ENCODE measurements at places on chromosomes 5 and 9.

GRCh38 chr9:101443364-101443771 is 7.8 kb upstream of the ALDOB start:
- DNase-seq: no peak

- no peak for DNase-seq
These were observed 142.3 kb upstream of the OTULINL start for GRCh38 chr5:14439087-14439871.

GRCh38 chr5:135921388-135921787 is 25.7 kb upstream of the IL9 start:
- DNase-seq: no peak

- no peak for DNase-seq
These were observed 19.8 kb downstream of the ADAMTS2 start for GRCh38 chr5:179325296-179326031.

DNA sequence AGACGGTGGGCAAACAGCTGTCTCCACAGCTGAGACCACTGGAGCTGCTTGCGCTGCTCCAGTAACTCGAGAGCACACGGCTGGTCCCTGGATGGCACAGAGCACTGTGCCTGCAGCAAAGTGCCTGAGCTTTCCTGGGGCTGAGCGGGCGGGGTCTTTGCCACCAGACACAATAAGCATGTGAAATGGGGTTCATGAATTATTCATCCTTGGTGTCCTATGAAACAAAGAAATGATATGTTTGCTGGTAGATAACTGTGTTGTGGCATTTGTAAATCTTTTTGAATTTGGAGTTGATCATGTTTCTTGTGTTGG is 151.7 kb upstream of the MPDZ start:
- DNase-seq: no peak

DNA sequence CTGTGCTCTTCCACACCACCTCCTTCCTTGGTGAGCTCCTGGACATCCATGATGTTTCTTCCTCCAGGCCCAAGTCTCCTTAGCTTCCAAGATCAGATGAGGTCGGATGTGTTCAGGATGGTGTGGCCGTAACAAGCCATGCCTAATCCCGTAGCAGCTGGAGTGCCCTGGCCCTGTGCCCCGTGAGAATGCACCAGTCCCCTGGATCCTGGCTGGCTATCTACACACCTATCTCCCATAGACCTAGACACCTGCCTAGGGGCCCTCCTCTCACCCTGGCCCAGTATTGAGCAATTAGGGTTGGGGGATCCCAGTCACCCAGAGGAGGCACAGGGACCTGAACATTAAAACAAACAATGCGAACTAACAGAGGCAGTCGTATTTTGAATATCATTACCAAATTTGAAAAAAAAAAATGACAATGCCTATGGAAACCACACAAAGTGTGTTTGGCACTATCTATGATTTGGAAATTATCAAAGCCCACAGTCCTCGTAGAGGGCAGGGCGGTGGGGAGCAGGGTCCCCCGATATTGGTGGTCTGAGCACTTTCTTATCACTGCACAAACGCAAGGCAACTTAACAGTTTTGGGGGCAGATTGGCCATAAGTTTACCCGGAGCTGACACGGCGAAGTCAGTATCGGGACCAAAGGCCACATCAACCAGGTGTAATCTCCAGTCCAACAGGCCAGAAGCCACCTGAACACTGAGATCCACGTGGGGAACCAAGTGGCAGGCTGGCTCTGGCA is 13.2 kb downstream of the ENG start:
- DNase-seq: no peak

GRCh38 chr5:66974256-66974655 is 222.3 kb downstream of the CD180 start:
- no peak for DNase-seq

DNA sequence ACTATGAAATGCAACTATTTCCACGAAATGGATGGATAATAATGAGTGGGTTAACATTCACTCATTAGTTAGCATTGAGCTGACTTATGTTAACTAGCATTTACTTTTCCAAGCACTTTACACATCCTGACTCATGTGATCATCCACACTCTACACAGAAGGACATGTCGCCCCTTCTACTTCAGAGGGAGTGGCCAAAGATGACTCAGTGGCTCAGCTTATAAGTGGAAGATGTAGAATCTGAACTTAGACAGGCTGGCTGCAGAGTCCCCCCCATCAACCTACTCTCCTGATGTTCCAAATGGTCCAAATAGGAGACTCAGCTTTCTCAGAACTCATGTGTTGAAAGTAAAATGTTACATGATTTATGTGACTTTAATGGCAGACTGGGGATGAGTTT is 146.0 kb downstream of the ADCY2 start:
- DNase-seq: no peak

- DNase-seq: no peak
These were observed 27.7 kb downstream of the FGF10 start for GRCh38 chr5:44361342-44362001.

- no peak for DNase-seq
These were observed 41.3 kb downstream of the VPS13A start for GRCh38 chr9:77218612-77219011.

DNA sequence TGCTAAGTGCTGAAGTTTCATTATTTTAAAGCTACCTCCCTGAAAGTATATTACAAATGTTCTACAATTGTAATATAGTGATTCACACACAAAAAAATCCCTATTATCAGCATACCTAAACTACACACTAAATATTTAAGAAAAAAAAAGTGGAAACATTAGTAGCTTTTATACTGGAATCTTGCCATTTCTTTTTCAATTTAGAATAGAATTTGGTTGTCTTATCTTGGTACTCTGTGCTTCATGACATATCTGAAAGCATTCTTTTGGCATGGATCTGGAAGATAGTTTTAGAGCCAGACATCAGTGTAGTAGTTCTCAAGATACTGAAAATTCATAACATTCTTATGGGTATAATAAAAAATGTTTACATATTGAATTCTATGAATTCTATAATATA is 35.0 kb downstream of the SLC1A3 start:
- DNase-seq: no peak

GRCh38 chr9:36902080-36902716 is 131.9 kb downstream of the PAX5 start:
- DNase-seq: no peak

DNA sequence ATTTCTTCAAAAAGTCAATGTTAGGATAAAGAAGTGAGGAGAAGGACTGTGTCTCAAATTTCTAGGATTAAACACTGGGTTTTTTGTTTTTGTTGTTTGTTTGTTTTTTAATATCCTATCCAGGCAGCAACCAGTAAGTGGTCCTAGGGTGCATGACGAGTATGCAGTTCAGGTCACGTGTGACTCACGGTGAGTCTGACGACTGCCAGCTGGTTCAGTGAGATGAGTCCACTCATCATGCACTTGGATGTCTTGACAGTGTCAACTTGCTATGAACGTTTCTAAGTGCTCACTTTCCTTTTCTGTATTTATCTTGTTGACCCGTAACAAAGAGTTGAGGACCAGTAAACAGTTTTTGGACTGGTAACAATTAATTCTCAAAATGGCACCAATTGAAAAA is 32.7 kb downstream of the ATG10 start:
- no peak for DNase-seq

DNA sequence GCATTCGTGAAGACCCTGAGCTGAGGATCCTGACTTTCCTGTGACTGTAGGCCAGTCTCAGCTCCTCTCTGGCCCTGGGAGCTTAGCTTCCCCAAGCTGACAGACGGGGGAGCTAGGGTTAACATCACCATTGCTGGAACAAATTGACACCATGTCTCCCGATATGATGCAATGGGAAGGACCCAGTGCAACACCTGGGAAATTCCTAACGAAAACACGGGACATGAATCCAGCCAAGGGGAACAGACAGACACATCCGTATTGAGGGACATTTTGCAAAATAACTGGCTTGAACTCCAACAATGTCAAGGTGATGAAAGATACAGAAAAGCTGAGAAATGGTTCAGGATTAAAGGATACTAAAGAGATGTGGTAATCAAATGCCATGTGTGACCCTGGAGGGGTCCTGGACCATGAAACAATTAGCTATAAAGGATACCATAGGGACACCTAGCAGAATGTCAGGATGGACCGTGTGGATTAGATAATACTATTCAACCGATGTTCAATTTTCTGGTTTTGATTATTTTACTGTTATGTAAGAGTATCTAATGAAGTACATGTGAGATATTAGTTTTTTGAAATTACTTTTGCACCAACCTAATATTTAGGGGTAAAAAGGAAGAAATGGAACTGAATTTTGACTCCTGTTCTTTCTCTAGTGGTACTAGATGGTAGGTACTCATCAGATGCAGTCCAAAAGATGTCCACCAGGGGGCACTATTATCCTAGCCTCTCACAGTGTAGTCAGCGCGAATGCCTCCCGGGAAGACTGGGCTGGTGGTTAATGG is 52.7 kb downstream of the NDST1 start:
- peak; percentile 73 for DNase-seq

DNA sequence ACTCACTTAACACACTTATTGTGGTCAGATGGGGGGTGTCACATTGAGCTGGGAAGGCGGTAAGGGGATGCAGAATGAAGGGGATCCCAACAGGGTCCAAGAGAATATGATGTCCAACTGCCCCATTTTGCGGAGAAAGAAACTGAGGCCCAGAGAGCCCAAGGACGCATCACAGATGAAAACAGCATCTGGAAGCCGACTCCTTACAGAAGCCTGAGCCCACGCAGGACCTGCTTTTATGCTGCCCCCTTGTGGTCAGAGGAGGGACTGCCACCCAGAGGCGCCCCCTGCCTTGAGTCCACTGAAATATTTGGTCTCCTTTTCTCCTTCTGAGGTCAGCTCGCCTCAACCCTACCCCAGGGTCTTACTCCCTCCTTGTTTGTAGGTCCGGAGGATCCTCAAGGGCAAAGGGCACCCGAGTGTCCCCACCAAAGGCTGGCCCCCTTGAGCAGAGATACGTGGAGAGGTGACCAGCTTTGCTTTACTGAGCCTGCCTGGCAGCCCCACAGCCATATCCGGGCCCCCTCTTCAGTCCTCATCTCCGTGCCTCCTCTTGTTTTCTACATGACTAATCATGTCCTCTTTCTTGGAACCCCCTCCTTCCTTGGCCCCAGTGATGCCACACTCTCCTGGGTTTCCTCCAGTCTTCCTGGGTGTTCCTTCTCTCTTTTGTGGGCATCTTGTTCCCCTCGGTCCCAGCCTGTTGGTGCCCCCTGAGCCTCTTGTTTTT is 30.0 kb upstream of the TTLL11 start:
- DNase-seq: peak; percentile 54

- no peak for DNase-seq
These were observed 255.6 kb upstream of the IRX2 start for GRCh38 chr5:3006961-3007551.

DNA sequence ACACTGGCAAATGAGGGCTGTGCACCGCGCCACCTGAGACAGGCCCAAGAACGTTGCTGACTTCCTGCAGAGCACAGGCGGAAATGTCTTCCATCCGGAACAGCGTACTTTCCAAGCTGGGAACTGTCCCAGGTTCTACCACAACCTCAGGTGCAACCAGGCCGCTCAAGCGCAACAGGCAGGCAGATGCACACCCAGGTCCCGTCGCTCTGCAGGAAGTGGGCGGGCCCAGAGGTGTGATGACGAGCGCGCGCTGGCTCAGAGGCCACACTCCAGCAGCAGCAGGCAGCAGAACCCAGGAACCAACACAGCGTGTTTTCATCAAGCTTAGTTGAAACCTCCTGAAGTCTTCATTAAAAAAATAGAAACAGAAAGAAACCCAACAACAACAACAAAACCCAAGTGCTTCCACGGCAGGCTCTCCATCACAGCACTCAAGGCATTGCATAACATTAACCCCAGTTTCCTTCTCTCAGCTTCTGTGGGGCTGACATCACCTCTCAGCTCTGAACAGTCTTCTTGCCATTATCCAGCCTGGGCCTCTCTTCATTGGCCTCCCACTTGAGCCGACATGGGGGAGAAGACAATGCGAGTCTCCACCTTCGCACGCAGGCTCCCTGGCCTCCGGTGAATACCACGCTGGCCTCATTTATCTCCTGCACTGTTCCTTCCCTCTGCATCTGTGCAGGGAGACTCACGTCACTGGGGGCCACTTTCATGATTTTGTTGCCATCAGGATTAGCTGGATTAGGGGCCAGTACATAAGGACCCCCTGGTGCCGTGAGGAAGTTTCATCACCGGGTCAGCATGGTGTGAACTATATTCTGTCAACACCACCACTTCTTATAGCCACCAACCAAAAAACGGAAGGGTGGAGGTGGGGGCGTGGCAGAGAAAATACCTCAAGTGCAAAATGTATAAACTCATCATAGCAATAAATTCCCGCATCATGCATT is 22.1 kb downstream of the PTCH1 start:
- peak; percentile 87 for DNase-seq

- DNase-seq: no peak
These were observed 14.5 kb downstream of the CXCL14 start for GRCh38 chr5:135564331-135564730.

- DNase-seq: no peak
These were observed 19.2 kb downstream of the MARCHF3 start for GRCh38 chr5:127011153-127011552.

DNA sequence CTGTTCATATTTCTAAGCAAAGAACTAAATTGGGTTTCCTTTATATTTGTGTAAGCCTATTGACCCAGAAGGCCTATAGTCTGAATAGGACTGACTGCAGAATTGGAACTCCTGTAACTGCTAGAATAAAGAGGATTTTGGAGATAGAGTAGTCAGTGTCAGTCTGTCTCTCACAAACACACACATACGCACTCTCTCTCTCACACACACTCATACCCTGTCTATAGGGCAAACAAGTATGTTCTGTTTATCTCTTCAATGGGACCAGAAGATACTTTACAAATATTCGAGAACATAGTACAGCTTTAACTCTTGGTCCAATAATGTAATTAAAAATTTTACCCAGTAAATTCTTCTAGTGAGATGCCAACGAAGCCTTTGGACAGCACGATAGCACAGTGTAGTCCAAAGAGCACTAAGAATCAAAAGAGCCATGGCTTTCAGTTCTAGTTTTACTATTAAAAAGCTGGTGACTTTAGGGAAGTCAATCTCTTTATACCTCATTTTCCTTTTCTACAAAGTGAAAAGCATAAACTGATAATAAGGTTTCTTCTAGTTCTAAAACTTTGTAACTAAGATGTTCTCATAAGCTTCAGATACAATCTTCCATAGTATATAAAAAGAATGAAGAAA is 19.3 kb downstream of the ABHD17B start:
- no peak for DNase-seq

- no peak for DNase-seq
These were observed 56.5 kb upstream of the HAND1 start for GRCh38 chr5:154534457-154535050.

DNA sequence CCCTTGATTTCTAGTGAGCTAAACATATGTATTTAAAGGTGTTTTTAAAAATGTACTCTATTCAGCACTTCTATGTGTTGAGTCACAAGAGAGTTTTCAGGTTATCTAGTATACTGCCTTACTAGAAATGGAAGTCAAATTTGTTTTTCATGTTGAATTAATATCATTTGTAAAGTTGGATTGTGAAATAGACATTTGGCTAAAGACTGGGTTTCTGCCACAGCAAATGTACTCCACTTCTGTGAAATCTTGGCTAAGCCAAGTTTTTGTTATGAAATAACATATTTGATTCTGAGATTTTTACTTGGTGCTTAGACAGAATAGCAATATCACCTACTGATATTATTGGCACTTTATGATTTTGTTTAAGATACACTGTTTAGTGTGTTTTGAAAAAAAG is 106.0 kb downstream of the CWC27 start:
- no peak for DNase-seq
